ENCODE measurements at places on chromosomes 4 and X.

GRCh38 chr4:8591626-8592365 lies 769 bp upstream of the CPZ start:
- no peak for DNase-seq

DNA sequence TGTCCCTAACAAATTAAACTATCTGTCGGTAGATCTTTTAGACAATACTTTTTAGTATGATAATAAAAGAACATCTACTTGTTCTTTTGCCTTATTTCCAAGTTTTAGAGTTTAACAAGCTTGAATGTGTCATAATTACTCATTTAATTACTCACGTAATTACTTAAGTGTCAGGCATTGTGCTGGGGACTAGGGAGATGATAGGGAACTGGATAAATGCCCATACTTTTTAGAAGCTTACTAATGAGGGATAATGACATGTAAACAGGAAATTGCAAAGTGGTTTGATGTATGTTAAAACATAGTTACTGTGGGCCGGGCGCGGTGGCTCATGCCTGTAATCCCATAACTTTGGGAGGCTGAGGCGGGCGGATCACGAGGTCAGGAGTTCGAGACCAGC lies 158.3 kb downstream of the DMD start:
- no peak for DNase-seq

DNA sequence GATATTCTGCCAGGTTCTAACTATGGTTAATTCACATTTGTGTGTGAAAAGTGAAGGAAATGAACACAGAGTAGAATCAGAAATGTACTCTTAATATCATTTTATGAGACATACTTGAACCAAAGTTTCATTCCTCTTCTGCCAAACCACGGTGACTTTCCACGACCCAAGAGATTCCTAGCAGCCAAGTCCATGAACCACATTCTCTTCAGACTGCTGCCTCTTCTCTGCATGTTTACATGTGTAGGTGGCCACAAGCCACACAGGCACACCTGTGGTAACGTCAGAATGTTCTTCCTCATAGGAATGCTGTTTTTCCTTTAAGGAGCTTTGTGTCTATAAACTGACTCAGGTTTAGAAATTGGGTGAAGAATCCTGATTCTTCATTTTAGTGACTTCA lies 1411.2 kb downstream of the RAPGEF2 start:
- DNase-seq, result no peak

DNA sequence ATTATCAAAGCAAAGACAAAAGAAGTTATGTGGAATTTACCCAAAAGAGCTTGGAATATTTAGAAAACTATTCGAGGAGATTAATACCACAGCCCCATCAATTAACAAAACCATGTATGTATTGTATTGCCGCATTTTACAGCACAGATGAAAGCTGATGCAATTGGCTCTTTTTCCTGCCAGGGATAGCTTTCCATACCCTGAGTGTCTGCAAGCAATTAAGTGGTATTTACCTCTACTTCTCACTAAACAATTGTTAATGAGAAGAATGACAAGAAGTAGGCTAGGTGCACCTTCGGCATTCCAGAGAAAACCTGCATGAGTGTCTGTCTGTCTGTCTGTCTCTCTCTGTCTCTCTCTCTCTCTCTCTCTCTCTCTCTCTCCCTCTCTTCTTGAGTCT lies 219.5 kb downstream of the PAPSS1 start:
- no peak for DNase-seq

DNA sequence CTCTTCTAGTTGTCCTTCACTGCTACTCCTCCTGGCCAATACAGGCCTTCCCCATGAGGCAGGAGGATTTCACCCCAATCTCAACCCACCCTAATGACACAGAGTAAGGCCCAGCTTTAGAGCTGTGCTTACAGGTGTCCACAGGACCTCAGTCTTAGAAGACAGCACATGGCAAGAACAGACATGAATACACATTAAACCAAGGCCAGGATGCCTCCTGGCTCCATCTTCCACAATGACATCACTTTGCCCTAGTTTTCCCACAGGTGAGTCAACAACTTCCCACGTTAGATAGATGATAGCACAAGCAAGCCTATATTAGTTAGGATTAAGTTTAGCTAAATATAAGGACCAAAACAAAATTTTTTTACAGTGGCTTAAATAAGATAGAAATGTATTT lies 63.8 kb upstream of the NOCT start:
- DNase-seq, result no peak

DNA sequence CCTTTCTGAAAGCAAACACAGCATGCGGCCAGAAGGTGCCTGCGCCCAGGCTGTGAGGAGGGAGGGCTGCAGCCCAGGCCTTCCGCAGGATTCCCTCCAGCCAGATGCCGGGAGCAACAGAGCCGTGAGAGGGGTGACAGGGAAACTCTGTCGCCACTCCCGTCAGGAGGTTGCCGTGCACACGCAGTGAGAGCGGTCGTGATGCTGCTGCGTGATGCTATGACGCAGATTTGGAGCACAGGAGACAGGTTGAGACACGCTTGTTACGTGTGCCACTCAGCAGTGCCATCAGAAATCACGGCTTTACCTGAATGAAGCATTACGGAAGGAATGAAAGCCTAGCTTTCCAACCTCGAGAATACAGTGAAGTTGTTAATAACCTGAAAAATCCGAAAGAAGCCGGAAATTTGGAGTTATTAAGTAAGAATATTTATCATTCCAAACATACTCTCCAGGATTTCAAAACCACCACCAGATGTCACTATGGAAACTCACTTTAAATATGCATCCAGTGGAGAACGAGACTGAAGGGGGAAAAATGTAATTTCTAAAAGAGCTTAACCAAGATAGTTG lies 54.4 kb downstream of the FAT1 start:
- DNase-seq, result no peak

DNA sequence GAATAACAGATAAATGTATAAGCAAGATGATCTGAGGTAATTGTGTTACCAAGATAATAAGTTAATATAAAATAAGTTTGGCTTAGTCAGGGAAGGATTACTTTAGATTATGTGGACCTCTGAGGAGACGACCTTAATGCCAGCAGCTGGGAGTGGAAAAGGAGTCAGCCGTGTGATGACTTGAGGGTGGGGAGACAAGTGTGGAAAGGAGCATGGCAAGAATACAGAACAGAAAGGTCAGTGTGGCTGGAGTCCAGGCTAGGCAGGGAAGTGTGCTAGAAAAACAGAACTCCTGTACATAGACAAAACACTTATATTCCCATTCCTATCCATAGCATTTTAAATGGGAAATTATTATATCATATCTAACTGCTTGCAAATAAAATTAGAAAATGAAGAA lies 138.8 kb downstream of the PDLIM5 start:
- no peak for DNase-seq

DNA sequence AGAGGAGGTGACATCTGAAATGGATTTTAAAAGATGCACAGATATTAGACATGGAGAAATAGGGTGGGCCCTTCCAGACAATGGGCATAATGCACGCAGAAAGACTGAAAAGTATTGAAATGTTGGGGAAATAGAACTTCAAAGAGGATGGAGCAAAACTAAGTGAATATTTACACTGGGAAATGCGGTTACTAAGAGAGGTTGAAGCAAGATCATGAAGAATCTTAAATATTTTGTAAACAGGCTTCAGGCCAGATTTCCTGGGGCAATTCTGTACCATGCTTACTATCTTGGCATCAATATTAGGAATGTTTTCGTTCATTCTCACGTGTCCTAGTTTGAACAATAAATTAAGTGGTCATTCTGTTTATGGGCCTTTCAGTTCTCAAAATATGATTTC lies 216.3 kb downstream of the ADAMTS3 start:
- no peak for DNase-seq

- no peak for DNase-seq
Measured at GRCh38 chrX:52585892-52586291, 68.8 kb downstream of the SSX7 start.

- DNase-seq, result no peak
Measured at GRCh38 chrX:41664375-41664901, 24.3 kb upstream of the GPR34 start.

DNA sequence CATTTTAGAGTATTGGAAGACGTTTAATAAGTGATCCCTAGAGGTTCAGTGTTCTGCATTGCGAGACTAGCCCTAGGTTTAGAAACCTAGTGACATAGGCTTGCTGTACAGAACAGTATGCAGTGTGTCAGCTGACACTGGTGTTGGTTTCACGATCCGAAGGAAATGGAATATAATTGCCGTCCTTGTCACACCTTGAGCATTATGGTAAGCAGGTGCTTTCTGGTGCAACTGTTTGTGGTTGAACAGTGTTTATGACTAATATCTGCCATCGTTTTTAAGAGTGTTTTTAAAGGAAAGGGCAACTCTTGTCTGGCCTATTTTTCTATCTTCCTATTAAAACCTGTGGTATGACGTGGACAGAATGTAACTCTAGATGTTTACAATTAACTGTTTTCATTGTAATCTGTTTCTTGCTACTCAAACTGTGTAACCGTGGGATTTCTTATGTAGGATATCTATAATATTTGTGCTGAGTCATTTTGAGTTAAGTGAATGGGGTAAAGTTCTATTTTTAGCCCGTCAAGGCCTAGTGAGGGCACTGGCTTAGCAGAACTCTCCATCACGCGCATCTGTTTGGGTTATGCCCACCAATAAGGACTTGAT lies 53.8 kb upstream of the TBC1D14 start:
- no peak for DNase-seq

- DNase-seq, result no peak
Measured at GRCh38 chr4:163048447-163048846, 118.2 kb downstream of the NAF1 start.

DNA sequence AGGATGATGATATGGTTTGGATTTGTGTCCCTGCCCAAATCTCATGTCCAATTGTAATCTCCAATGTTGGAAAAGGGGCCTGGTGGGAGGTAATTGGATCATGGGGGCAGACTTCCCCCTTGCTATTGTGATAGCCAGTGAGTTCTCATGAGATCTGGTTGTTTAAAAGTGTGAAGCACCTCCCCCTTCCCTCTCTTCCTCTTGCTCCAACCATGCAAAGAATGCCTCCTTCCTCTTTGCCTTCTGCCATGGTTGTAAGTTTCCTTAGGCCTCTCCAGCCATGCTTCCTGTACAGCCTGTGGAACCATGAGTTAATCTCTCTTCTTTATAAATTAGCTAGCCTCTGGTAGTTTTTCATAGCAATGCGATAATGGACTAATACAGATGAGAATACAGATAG lies 19.7 kb upstream of the ALG13 start:
- no peak for DNase-seq

DNA sequence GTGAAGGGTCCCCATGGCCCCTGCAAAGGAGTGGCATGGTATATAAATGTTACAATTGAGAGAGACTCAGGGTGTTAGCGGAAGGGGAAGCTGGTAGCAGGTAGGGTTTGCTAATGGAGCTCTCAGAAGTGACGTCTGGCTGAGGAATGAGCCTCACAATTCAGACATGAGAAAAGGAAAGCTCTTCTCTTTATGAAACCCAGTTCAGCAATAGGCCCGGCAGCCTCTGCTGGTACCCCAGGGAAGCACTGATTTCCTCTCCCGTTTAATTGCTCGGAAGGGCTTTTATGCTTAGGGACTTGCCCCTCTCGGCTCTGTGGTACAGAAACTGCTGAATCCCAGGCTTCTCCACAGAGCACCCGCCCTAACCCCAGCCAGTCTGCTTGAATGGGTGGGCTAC lies 19.4 kb upstream of the AFAP1 start:
- DNase-seq, result no peak

DNA sequence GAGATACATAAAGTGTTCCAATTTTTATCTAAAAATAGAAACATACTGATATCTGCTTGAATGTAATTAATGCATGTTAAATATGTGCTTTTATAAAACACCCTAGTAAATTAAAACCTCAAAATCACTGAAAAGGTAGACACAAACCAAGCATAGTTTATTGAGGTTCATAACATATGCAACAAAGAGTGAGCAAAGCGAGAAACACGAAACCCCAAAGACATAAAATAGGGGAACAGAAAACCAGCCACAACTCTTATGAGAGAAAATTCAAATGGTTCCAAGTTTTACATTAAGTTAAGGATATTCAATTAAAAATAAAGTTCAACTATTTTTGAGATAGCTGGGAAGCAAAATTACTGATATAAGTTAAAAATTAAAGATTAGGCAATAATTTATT lies 336.4 kb upstream of the AGA start:
- no peak for DNase-seq
